ENCODE measurements at places on chromosomes 12 and 14.
A peak's percentile ranks its signal among the peaks of the same experiment; 100 is the strongest.

DNA sequence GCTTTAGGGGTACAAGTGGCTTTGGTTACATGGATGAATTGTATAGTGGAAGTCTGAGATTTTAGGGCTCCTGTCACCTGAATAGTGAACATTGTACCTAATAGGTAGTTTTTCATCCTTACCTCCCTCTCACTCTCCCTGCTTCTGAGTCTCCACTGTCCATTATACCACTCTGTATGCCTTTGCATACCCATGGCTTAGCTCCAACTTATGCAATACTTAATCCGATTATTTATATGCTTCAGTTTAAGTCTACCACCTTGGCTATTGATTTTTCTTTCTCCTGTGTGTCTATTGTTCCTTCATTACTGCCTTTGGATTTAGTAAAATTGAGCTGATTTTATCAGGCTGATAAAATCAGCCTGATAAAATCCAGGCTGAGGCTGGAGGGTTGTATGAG is 30.5 kb upstream of the C12orf71 start:
- DNase-seq: no peak

DNA sequence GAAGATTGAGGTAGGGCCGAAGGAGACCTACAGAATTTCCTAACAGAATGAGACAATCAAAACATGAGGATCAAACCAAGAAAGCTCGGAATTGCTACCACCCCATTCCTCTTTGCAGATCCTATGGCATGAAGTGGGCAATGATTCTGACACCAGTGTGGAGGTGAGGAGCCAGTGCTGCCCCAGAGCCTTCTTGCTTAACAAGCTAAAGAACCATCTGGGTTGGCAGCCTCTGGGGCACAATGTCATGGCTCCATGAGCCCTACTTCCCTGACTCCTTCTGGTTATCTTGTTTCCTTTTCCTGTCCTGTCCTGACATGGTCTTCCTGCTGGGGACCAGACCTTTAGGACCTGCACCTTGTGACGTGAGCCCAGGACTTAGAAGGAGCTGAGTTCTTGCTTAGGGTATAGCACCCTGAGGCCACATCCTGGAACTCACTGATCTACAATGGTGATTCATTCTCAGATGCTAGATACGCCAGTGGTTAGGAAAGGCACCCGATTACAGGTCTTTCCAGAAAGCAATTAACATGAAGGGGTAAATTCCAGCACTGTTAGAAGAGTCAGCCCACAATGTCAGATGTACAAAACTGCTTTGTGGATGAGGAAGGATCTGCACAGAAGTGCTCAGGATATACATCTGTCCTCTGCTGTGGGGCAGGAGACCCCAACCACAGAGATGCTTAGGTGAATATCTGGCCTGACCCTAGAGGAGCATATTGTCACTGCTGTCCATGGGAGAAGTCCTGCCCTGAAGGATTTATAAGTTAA is 324.2 kb downstream of the ZFP36L1 start:
- DNase-seq: peak; percentile 23

DNA sequence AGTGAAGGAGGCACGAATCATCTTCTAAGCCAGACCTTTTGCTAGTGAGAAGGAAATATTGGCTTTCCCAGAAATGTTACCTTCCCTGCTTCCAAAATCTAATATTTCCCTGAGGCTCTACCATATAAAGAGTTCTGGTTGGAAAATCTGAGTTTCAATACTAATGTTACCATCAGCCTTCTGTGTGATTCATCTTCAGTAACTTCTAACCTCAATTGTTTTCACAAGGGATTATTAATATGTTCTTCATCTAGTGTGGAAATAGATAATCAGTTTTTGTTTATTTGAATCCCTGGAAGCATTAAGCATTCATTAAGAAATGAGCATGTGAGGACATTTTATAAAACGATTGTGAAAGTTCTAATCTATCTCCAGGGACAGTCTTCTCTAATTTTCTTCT is 720.9 kb downstream of the AACS start:
- no peak for DNase-seq

DNA sequence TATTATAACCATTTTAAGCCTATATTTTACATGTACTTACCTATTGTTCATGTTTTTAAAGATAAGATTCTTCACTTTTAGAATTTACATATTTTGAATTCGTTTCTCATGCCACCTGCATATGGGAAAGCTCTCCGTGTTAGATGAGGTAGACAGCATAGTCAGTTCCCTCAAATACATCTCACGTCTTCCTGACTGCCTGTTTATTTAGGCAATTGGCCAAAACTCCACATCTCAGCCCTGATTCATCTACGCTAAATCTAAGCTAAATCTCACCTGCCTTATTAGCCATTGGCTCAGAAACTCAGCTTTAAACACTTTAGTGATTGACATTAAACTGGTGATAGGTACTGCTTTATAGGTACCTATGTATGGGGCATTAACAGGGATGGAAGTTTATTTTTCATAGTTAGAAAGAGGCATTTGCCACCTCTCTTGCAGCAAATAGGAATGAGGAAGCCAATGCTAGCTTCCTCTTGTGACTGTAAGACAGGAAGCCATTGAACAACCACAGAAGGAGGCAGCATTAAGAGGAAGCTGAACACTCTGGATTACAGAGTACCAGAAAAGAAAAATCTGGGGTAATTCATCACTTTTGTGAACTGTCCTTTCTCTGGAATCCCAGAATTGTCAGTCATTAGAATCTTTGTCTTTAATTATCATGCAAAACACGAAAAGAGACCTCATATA is 111.9 kb downstream of the LRFN5 start:
- DNase-seq: no peak

DNA sequence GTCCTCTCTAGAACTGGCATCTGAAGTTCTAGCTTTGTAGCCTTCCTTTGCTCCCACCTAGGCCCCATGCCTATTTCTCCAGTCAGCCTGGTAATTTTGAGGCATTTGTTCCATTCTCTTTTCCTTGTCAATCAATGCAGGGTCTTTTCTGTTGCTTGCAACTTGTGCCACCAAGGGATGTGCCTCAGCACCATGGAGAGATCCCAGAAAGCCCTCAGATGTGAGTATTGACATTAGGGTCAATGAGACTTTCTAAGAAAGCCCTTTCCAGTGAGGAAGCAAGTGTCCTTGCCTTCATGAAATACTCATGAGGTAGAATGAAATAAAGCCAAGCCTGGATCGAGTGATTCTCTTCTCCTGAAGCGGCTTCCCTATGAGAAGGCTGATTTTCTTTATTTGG is 213.9 kb downstream of the SLC15A4 start:
- DNase-seq: no peak

DNA sequence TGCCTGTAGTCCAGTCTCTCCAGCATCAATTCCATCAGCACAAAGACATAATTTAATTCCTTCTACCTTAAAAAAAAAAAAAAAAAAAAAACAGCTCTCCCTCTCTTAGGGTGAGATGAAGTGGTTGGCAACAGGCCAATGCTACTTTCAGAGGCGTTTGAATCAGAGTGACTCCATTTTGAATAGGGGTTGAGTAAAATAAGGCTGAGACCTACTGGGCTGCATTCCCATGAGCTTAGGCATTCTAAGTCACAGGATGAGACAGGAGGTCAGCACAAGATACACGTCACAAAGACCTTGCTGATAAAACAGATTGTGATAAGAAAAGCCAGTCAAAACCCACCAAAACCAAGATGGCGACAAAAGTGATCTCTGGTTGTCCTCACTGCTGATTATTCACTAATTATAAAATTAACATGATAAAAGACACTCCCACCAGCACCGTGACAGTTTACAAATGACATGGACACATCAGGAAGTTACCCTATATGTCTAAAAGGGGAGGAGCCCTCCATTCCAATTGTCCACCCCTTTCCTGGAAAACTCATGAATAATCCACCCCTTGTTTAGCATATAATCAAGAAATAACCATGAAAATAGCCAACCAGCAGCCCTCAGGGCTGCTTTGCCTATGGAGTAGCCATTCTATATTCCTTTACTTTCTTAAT is 6.9 kb upstream of the TCL1B start:
- no peak for DNase-seq

DNA sequence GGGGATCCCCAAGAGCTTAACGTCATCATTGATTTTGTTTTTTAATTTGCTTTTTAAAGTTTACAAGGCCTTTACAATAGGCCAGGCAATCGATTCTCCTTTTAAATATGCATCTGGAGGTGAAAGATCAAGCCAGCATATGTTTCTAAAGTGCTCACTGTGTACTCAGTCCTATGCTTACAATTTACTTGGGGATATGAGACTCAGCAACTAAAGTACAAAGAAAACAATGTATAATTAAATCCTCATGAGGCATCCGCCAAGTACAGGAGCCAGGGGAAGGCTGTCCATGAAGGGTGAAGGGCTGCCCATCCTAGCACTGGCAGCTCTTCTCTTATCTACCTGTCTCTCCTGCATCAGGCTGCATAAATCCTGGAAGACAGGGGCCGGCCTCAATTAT is 11.8 kb downstream of the CCDC92 start:
- no peak for DNase-seq

GRCh38 chr12:61871485-61871810 is 388.8 kb upstream of the USP15 start:
- no peak for DNase-seq

- no peak for DNase-seq
Observed at GRCh38 chr14:68879841-68880575, 87.1 kb upstream of the ZFP36L1 start.

DNA sequence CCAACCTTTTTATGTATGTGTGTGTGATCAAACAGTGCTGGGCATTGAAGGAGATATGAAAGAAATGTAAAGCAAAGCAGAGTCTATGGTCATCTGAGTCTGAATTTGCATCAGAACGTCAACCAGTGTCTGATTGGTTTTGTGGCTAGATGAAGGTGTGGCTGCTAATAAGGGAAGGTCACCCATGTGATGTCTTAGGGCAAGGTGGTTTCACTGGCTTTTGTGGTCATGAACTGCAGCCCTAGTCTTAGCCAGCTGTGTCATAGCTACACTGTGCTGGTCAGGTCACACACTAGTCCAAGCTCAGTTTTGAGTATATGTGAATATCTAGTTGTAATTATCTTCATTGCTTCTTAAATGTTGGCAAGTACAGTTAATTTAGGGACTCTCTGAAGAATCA is 105.8 kb downstream of the TGFB3 start:
- no peak for DNase-seq

DNA sequence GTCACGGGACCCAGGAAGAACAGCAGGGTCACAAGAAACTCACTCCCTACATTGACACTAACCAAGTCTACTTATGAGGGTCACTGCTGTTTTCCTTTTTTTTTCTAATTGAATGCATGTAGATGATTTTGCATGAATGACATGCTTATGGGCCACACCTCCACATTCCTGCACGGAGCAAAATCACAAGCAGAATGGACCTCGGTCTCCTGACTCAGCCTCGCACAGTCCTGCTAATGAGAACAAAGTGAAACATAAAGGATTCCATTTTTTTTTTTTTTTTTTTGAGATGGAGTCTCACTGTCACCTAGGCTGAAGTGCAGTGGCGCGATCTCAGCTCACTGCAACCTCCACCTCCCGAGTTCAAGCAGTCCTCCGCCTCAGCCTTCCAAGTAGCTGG is 12.3 kb downstream of the SCARB1 start:
- DNase-seq: no peak

GRCh38 chr14:74905595-74906142 is 17.4 kb downstream of the RPS6KL1 start:
- peak; percentile 84 for DNase-seq

DNA sequence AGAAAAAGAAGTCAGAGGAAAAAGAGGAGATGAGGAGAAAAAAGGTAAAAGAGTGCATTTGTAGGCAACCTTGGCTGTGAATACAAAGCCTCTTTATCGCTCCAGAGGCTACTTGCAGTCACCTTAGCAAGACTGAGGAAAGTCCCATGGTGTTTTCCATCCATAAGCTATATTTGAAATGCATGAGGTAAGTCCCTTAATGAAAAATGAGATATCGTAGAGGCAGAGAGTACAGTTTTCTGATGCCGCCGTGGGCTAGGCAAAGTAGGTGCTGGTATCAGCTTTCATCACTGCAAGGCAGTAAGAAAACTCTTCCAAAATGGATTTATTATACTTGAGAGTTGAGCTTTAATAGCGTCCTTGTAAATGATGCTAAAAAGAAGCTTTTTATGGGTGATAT is 186.8 kb downstream of the ASCL1 start:
- no peak for DNase-seq

DNA sequence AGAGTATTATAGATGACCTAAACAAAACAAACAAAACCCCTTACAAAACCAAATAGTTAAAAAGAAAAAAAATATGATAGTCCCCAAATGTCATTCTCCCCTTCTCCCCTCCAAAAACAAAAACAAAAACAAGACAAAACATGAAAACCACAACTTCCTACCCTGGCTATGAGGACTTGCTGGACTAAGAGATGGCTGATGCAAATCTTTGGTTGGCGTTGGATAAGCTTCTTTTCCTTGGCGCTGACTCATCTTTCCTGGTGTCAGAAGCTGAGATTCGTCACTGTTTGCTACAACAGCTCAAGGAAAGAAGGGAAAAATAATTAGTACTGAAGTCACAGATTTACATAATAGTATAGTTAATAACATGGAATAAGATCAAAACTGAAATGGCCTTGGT is 102.5 kb upstream of the BBS10 start:
- no peak for DNase-seq

DNA sequence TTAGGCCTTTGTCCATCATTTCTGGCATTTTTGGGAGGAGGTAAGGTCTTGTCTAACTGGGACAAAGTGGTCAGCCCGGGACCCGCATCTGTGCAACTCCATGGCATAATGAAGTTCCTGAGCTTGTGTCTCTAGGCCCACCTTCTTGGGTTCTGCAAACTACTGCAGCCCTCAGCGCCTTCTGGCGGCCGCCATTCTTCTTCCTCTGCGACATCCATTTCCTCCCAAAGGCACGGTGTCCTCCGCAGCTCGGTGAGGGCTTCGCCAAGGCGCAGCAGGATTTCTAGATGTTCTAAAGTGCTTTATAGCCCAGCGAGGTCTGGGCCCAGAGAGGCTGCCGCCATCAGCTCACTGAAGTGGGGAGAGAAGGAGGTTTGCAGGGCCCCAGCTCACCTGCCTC is 134.4 kb upstream of the OR4E1 start:
- DNase-seq: no peak

DNA sequence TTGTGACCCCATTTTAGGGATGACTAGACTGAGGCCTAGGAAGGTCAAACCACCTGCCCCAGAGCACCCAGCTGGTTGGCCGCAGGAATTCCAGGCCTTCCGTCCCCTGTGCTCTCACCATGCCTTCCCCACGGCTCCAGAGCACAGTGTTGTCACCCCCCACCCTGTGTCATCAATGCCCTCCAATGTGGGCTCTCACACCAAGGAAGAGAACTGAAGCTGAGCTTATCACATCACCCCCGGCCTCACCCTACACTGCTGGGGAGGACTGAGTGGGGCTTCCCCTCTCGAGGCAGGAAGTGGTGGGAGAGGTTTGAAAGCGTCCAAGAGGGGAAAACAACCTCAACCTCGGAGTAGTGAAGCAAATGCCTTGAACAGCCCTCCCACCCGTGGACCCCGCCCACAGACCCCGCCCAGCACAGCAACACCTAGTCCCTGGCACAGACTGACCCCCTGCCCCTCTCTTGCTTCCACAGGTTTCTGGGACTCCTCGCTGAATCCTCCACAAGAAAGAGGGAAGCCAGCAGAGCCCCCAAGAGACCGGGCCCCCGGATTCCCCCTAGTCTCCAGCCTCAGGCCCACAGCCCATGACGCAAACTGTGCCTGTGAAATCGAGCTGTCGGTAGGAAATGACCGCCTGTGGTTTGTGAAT is 97.2 kb downstream of the LGMN start:
- peak; percentile 91 for DNase-seq

Data from activated naive CD4-positive, alpha-beta T cell treated with anti-CD3 and anti-CD28 coated beads, Interleukin-2, amount 10 ng/mL, durations not matched to agents 7 days and 5 days (primary cell).